ENCODE measurements at places on chromosomes 16 and 17.

DNA sequence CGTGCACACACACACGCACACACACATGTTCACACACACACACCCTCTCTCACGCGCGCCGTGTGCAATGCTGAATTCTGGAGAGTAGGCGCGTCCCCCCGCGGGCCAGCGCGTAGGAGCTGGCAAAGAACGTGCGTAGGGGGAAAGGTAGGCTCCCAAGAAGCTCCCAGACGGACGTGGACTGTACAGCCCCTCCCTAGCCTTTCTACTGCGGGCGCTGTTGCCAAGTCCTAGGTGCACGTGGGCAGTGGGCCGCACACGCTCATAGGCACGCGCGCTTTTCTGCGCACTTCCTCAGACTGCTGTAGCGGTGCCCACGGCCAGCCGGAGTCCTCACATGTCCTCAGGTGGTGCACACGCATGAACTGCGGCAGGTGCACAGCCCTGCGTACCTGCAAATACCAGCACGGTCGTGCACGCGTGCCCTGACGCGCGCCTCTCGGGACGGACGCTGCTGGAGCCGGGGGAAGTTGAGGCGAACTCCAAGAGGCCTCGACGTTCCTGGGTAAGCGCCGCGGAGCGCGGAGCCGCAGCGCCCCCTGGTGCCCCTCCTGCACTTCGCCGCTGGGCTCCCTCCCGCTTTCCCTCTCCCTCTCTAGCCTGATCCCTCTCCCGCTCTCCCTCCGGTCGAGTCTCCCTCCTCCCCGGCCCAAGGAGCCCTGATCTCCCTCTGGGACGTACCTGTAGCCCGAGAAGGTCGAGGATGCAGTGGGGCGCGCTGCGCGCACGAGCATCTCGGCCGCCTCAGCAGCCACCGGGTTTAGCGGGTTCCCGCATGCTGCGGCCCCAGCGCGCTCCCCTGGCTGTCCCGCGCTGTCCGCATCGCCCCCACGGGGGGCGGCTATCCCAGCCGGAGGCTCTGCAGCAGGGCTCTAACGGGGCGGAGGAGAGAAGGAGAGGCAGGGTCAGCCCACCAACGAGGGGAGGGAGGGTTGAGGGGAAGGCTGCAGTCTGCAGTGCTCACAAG lies 749 bp downstream of the GRIN2A start:
- no peak for DNase-seq

GRCh38 chr17:83010206-83011200 lies 68.9 kb upstream of the METRNL start:
- DNase-seq: no peak

- DNase-seq: no peak
These were observed 238.1 kb downstream of the MRTFB start for GRCh38 chr16:14309001-14309886.

DNA sequence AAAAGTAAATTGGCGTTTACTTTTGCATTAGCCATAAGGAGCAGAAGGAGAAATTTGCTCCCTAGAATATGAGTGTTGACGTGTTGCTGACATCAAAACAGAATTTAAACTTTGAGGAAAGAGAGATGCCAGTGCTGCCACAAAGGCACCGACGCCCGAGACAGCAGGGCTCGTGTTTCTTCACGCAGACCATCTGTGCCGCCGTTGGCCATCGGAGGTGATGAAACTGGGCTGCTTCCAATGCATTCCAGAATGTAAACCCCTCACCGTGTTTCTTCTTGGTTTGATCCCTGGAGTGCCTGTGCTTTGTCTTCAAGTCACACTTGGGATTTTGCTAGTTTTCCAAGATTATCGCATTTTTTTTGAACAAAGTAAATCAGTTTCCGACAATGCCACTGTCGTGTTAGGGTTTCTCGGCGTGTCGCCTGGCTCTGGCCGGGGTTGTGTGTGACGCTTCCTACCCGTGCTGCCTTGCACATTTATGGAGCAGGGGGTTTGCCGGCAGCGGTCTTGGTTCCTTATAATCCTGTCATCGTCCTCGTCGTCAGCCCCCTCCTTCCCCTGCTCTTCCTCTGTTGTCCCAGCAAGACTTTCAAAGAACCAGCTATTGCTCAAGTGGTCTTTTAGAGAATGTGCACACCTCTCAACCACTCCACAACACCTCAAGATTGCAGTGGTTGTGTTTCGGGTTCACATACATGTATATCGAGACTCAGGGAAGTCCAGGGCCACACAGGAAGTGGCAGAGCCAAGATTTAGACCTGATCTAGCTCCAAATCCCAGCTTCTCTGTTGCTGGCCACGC lies 103.9 kb downstream of the METRNL start:
- no peak for DNase-seq

DNA sequence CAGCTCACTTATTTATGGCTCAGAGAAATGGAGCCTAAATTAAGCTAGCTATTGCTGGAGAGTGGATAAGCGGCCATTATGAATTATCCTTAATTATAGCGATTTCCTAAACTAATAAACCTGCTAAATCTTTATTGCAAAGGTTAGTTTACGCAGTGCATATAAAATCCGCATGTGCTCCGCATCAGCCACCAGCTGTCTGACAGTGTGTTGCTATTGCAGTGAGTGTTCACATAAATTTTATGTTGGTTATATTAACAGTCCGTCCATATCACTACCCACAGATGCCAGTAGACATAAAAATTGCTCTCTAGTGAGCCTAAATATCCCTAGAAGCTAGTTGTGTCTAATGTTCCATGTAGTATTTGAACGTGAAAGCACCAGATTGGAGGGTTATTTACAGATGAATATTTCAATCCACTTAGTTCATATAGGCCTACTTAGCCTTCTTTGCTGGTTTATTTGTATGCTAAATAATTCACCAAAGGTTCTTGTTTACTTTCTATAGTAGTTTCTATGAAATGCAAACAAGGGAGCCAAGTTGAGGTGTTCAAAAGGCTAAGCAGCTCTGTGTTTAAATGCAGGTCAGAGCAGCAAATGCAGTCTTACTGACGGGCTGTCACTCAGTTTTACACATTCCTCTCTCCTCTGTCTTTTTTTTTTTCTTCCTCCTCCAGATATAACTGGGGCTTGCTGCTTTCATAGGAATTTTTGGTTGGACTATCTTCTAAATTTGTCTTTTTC lies 219.1 kb downstream of the IRX3 start:
- DNase-seq: no peak

DNA sequence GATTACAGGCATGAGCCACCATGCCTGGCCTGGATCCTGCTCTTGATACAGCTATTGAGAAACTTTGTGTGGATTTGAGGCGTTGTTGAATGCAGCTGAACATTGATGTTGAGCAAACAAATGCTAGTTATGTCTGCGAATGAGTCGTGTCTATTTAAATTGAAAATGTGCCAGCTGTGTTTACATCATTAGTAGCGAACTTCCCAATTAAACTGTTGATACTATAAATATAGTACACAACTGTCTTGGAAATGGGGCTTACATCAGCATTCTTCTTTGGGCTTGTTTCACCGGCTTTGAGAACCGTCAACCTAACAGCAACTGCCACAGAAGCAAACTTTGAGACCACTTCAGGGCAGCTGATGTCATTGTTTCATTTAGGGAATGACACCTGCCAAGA lies 251.9 kb downstream of the RBFOX1 start:
- no peak for DNase-seq

- DNase-seq: no peak
These were observed 105.6 kb downstream of the XYLT1 start for GRCh38 chr16:17365211-17365541.

DNA sequence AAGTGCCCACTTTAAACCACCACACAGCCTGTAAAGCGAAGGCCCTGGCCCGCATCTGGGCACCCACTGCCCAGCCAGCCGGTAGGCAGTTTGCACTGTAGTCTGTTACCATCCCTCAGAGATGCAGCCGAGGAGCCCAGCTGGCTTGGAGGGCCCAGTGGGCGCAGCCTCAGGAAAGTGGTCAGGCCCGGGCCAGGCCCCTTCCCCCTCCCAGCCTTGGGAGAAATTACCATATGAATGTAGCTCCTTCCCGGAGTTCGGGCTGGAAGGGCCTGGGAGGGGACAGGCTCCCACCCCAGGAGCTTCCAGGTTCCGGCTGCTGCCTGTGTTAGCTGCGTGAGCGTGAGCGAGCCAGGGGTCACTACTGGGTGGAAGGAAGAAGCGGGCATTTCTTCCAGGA lies 325.4 kb downstream of the SEC14L1 start:
- DNase-seq: no peak

DNA sequence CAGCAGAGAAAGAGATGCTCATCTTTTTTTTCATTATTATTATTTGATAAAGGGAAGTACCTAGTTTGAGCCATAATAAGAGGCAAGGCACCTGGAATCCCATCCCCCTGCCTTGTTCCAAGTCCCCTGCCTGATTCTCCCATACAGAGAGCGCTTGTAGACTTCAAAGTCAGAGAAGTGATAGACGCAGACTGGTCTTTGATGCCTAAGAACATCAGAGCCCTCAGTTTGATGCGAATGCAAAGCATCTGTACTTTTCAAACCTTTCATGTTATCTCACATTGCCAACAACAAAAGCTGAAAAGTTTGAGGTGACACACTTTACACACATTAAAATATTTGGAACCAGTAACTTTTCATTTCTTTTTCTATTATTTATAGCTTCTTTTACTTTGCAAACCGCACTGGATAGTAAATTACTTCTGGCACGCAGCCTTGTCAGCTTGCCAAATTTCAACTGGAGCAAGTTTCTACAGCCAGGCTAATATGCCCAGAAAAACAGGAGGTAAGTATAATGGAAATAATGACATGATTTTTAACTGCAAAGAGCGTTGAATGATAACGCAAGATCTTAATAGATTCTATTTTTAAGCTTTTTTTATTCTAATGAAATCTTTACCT lies 5.9 kb upstream of the UTP6 start:
- no peak for DNase-seq

DNA sequence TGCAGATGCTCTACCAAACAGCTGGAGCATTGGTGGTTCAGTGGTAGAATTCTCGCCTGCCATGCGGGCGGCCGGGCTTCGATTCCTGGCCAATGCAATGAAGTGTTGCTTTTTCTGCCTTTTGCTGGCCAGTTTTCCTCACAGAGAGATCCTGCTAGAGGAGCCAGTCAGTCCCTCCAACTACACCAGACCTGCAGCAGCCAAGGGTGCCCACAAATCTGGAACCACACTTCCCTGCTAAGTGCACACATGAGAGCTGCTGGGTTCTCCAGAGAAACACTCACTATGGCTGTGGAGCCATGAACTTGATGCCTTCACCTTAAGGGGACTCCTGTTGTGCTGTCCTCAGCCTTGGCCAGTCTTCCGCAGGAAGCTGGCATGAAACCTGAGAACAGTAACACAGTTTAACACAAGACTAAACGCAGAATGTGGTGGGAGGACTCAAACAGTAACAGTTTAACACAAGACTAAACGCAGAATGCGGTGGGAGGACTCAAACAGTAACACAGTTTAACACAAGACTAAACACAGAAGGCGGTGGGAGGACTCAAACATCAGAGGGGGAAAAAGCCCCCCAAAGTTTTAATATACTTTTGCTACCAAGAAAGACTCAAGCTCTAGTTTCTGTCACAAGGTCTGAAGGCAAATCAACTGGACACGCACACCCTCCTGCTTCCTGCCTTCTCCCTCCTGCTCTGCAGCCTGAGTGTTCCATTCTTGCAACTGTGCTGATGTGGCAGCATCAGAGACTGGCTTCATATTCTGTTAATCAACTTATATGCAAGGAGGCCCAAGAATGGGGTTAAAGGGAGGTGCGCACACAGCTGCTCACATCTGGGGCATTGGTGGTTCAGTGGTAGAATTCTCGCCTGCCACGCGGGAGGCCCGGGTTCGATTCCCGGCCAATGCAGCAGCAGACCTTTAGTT lies 12.0 kb downstream of the VAC14 start:
- DNase-seq: no peak

- no peak for DNase-seq
These were observed 16.6 kb downstream of the NXPH3 start for GRCh38 chr17:49592263-49592662.

GRCh38 chr17:27793168-27793905 lies 7.0 kb downstream of the NOS2 start:
- DNase-seq: peak; percentile 11

GRCh38 chr17:17503566-17504130 lies 7.5 kb upstream of the RASD1 start:
- DNase-seq: no peak

- DNase-seq: no peak
These were observed 7.7 kb upstream of the PCTP start for GRCh38 chr17:55743103-55743679.

GRCh38 chr17:13485327-13485726 lies 116.4 kb downstream of the HS3ST3A1 start:
- DNase-seq: no peak

- no peak for DNase-seq
These were observed 74.3 kb upstream of the CES5A start for GRCh38 chr16:55949518-55949917.

GRCh38 chr17:77363821-77364361 lies 223.1 kb downstream of the SEC14L1 start:
- no peak for DNase-seq

DNA sequence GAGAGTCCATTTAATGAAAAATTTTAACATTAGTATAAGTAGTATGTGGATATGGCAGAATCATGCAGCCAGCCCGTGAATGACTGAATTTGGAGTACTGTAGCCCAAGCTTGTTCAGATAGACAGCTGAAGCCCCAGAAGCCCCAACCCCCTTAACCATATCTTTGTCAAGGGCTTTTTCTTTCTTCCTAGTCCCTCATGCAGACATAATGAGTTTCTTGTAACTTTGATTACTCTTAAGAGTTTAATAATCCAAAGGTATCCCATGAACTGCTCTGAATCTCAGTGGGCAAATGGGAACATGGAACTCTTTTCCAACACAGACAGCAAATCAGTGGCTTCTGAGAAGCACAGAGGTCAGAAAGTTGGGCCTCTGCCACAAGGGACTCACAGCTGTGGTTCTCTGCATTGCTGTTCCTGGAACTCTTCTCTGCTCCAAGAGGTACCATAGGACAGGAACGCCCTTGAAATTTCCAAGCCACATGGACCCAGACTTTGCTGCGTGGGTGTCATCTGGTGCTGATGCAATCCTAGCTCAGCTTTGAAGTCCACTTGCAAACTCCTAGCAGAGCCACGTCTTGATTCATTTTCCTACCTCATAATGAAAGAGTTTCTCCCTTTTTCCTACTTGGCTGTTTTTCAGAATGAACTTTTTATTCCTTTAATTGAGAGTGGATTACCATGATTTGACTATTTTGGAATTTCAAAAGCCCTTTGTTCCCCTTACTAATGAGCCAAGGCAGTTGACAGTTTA lies 18.1 kb downstream of the LYRM1 start:
- no peak for DNase-seq

- DNase-seq: no peak
These were observed 58.3 kb downstream of the TNRC6C start for GRCh38 chr17:78016852-78017251.

- DNase-seq: no peak
These were observed 4.4 kb upstream of the ZFP1 start for GRCh38 chr16:75143941-75144340.

All from activated T-cell treated with anti-CD3 and anti-CD28 coated beads for 4 hours (primary cell).